CD8-positive, alpha-beta memory T cell (primary cell): ENCODE measurements at places on chromosomes 3 and 15.

DNA sequence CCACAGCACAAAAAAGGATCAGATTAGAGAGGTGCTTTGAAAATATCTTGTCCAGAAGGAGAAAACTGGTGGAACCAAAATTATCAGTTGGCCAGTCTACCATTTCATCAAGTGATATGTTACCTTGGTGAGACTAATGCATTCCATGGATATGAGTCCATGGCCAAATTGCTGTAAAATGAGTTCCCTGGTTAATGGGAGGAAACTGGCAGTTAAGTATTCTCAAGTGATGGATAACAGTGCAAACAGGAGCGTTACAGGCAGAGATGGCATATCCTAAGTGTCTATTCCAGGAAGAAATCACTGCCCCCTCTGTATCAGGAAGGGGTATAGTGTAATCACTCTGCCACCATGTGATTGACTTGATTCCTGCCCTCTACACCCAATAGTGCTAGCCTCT lies 34.0 kb downstream of the MYRIP start:
- no peak for DNase-seq

GRCh38 chr3:38421679-38422336 lies 31.9 kb upstream of the ACVR2B start:
- DNase-seq: no peak

GRCh38 chr15:65856821-65857455 lies 12.4 kb upstream of the RAB11A start:
- peak; percentile 67 for DNase-seq

GRCh38 chr15:87959080-87959479 lies 297.5 kb downstream of the NTRK3 start:
- DNase-seq: no peak

GRCh38 chr3:59249004-59249403 lies 199.2 kb upstream of the CFAP20DC start:
- DNase-seq: no peak

GRCh38 chr3:88611826-88612326 lies 462.1 kb downstream of the C3orf38 start:
- no peak for DNase-seq

- DNase-seq: no peak
Measured at GRCh38 chr3:4416961-4417360, 50.1 kb downstream of the SUMF1 start.
